ENCODE measurements at places on chromosomes 13 and 19. TPM values are rescaled to one million over a fixed set of nuclear protein-coding genes. Genes with fewer than 3 reads are reported as not detected.

Gene PSG3
- not detected for total RNA-seq

Gene FGF9
- 0.47 TPM for total RNA-seq

Gene CFD
- not detected for total RNA-seq

GRCh38 chr13:107252428-107252827 lies 684.5 kb upstream of the ARGLU1 start:
- no peak for DNase-seq

GRCh38 chr19:14606627-14607026 lies 23.7 kb downstream of the CLEC17A start:
- DNase-seq: no peak

DNA sequence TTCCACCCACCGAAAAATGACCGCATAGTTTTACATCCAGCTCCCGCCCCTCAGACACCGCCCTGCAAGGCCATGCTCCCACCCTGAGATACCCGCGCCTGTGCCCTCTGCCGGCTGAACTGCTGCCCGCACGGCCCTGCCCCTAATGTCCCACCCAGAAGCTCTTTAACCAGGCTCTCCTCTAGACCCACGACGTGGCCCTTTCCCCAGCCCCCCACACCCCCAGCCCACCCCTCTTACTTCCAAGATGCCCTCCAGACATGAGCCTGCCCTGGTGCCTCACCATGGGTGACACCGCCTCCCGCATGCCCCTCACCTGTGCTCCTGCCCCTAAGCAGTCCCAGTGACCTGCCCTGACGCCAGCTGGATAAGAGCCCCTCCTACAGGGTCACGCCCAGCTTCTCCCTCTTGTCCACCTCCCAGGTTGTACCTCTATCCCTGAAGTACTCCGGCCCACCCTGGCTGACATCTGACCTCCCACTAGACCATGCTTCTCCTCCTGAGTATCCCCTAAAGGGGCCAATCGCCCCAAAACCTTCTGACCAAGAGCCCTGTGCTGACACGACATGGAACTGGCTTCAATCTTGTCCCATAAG lies 51.2 kb downstream of the COLGALT1 start:
- no peak for DNase-seq

- DNase-seq: no peak
Measured at GRCh38 chr19:39217094-39217493, 13.0 kb upstream of the SYCN start.

- no peak for DNase-seq
Measured at GRCh38 chr13:112903606-112904195, 65.3 kb upstream of the MCF2L start.

DNA sequence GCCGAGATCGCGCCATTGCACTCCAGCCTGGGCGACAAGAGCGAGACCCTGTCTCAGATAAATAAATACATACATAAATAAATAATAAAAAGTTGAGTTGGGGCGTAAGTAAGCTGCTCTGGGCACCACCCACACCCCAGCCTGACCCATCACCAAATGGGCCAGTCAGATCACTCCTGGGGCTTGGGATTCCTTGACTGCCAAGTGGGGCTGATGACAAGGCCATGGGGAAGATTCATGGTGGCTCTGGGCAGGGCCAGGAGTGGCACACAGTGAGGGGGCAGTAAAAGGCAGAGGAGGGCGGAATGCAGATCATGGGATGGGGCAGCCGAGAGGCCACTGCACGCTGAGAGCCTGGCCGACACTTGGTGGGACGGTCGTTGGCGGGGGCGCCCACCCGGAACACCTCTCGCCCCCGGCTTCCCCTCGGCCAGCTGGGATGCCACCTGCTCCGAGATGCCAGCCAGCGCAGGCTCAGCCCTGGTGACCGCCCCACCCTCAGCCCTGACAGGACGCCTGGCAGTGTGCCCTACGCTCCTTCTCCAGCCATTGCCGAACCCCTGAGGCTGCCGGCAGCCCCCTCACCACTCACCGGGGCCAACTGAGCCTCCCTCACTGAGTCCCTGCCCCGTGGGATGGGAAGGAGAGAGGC lies 10.9 kb downstream of the ZNF653 start:
- no peak for DNase-seq

DNA sequence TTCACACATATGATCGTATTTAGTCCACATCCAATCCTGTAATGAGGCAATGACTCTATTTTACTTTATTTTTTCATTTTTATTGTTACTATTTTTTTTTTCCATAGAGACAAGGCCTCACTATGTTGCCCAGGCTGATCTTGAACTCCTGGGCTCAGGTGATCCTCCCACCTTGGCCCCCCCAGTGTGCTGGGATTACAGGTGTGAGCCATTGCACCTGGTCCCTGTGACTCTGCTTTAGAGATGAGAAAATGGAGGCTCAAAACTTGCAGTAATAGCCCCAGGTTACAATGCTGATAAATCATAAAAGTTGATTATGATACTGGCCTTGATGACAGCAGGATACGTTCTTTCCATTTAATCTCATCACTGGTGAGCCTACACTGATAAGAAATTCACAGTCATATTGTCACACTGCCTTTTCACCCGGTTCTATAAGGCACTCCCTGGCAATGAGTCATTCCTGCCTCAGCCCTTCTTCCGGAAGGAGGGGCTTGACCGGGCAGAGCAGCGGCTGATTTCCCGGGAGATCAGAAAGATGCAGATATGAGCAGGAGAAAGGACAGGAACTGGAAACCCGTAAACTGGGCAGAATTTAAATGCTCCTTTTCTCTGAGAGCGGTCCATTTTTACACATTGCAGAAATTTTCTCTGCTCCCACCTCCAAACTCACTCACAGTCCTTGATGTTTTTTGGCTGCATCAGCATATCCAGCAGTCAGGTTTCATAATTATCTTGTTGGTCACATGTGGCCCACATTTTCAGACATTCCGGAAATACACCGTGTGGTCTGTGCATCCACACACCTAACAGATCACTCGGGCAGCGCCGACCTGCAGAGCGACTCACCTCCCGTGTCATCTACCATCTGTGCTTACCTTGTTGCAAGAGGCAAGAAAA lies 616.4 kb downstream of the EFNB2 start:
- DNase-seq: peak; percentile 86

GRCh38 chr13:104098421-104098820 lies 1032.2 kb upstream of the SLC10A2 start:
- DNase-seq: no peak

DNA sequence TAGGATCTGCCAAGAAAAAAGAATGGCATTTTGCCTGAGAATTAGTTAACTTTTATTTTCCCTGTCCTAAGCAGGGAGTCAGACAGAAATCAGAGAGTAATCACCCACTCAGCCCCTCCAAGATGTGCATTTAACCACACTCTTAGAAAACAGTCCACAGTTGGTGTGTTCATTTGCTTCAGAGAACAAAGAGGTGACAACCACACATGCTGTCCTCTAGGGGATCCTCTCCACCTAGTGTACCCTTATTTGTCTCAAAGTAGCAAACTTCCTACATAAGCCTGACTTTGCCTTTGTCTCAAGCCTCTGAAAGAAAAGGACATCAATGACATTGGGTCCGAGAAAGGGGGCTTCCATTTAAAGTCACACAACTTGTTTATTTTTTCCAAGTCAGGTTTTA lies 107.0 kb upstream of the RFC3 start:
- DNase-seq: no peak
